ENCODE measurements at places on chromosomes 5 and 9.

GRCh38 chr9:93267091-93267541 lies 83.2 kb downstream of the WNK2 start:
- DNase-seq = no peak
- no peak overlapping the region for H3K27ac ChIP-seq
- H3K36me3 ChIP-seq = peaks cover 56% of the 10 kb centered on the region
- H3K4me1 ChIP-seq = no peaks in the 10 kb centered on the region
- H3K27me3 ChIP-seq = no peaks in the 10 kb centered on the region

DNA sequence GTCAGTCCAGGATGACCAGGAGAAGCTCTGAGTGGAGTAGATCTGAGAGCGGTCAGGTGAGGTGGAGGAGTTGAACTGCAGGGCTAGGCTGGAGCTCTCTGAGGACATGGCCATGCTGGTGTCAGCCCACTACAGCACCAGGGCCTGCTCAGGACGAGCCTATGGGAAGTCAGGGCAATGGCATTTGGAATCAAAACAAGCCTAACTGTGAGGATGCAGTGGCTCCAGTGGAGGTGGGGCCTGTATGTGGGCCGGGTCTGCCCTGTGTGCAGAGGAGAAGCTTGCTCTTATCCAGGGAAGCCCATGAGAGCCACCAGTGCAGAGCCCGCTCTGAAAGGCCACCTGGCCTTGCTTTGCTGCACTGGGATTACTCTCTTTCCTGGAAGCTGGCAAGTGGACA lies 11.1 kb downstream of the CXCL14 start:
- H3K36me3 ChIP-seq = no peaks in the 10 kb centered on the region
- H3K4me1 ChIP-seq = no peaks in the 10 kb centered on the region
- H3K4me3 ChIP-seq = no peak overlapping the region
- H3K27me3 ChIP-seq = peaks cover 2% of the 10 kb centered on the region

DNA sequence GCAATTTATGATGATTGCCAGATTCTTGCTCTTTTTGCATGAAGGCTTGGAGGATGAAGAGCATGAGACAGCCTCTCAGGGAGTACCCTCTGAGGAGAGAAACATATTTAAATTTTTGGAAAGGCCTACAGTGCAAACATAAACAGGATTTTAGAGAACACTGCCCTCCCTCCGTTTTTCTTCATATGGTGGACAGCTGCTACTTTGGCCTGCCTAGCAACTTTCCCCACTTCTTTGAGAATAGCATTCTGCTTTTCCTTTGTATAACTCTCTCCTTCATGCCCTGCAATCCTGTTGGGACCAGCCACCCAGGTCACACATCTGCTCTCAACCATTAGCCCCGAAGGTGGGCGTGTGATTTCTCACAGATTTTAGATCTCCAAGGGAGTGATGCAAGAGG lies 20.5 kb upstream of the TXN start:
- no peak for DNase-seq
- H3K27me3 ChIP-seq = peaks cover 3% of the 10 kb centered on the region
- H3K27ac ChIP-seq = no peak overlapping the region
- peaks cover 27% of the 10 kb centered on the region for H3K4me1 ChIP-seq
- H3K36me3 ChIP-seq = no peaks in the 10 kb centered on the region

- no peak overlapping the region for H3K4me3 ChIP-seq
- no peak overlapping the region for H3K27ac ChIP-seq
- no peaks in the 10 kb centered on the region for H3K27me3 ChIP-seq
- H3K36me3 ChIP-seq = no peaks in the 10 kb centered on the region
These were observed 6.4 kb upstream of the RALGDS start for GRCh38 chr9:133127340-133127981.

DNA sequence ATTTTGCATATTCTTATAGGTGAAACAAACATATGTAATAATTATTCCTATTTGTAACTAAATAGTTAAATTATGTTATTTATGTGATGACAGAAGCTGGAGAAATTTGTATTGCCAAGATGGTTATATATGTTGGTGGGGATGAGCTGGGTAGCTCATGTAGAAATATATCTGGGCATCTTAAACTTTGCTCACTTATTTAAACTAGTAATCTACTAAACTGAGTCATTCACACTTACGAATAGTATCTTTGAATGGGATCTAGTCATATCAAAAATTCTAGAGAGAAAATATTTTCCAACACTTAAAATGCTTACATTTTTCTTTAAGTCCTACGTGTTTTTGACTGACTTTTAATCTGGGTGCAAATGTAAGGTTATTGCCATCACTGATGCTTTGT lies 44.6 kb upstream of the EIF4EBP3 start:
- peaks cover 5% of the 10 kb centered on the region for H3K4me1 ChIP-seq
- DNase-seq = no peak
- no peaks in the 10 kb centered on the region for H3K27me3 ChIP-seq
- H3K36me3 ChIP-seq = peaks cover 7% of the 10 kb centered on the region

Measured in HepG2 (cell line).